ENCODE measurements at places on chromosomes 11 and 22.

DNA sequence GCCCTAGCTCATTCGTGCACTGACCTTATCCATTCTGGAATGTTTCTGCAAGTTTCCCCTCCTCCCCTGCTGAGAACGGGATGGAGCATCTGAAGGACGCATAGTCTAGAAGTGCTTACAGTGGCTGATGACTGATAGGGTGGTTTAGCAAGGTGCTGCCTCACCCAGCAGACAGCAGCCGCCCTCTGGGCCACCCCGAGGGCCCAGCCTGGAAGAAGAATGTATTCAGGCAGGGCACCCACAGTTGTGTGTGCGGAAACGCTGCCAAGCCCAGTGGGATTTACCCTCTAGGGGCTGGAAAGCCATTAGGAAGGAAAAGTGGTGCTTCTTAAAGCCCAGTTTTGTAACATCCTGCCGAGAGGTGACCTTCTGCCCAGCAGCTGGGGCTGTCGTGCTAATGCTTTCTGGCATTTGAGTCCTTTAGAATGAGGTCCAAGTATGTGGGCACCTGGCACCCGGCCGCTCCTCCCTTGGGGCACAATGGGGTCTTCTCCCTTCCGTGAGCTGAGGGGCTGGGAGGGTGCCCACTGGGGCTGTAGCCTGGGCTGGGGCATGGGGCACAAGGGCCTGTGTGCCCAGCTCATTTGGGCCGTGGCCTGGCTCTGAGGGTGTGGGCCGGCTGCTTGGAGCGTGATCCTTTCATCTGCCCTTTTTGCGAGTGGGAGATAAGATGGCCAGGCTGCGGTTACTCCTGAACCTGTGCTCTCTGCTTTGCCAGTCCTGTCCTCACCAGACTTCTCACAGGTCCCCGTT, 14.4 kb downstream of the FBLN1 start:
- DNase-seq: no peak

DNA sequence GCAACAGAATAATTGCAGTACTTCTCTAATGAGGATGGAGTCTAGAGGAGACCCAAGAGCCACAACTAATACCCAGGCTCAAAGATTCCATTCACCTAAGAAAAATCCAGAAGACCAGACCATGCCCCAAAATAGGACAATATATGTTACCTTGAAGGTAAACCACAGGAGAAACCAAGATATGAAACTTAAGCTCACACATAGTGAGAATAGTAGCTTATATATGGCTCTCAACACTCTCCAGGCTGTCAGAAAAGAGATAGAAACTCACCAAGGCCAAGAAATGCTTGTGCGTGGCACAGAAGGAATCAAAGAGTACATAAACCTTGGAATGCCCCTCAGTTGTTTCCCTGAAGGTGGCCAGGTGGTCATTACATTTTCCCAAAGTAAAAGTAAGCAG, 9.1 kb downstream of the FAM111A start:
- no peak for DNase-seq

DNA sequence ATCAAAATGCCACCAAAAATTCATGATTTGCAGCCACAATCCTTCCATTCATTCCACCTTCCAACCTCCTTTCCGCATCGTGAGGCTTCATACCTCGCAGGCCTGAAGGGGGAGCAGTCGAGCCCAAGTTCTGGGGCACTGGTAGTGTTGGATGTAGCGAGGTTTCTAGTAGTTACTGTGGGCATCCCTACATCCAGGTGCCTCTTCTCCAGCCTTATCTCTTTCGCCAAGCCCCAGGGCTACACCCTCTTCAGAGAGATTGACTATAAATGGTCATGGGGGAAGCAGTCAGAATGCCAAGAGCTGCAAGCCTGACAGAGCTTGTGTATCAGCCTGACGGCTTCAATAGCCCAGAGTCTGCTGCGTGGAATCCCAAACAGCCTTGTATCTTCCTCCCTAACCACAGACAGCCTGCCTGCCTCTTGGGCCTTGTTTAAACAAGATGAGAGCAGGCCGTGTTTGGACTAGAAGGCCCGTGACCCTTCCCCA, 28.9 kb downstream of the CLMP start:
- no peak for DNase-seq

GRCh38 chr11:27248576-27249509, 114.2 kb downstream of the CCDC34 start:
- DNase-seq: no peak

DNA sequence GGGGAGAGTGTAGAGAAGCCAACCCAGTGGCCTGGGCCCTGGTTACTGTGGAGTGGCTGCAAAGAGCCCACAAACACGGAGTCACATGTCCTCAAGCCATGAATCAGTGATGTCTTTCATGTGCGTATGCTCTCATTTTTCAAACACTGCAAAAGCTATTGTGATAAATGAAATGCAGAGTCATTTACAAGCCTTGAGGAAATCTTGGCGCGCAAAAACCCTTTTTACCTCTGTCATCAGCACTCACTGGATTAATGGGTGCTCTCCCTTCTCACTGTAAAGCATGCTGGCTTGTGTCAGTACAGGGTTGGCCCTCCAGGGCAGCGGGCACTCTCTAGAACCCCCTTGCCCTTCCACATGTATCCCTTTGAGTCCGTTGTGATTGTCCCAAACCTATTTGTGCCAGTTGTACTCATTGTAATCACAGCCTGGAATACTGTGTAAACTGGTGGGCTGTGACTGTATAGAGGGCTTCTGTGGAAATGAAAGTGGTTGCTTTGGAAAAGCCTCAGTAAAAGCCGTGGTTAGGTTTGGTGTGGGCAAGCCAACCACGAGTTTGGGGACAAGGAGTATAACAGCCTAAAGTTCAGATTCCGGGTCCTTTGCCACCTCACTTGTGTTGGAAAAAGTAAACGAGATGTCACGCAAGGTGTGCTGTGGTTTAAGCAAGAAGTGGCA, 10.4 kb downstream of the GNAZ start:
- no peak for DNase-seq

- DNase-seq: no peak
Observed at GRCh38 chr11:133955081-133955891, 1.5 kb downstream of the IGSF9B start.
